ENCODE measurements at places on chromosomes 1 and 21.
A peak's percentile ranks its signal among the peaks of the same experiment; 100 is the strongest.

- no peak for DNase-seq
Observed at GRCh38 chr1:152539901-152540300, 25.6 kb downstream of the CRCT1 start.

DNA sequence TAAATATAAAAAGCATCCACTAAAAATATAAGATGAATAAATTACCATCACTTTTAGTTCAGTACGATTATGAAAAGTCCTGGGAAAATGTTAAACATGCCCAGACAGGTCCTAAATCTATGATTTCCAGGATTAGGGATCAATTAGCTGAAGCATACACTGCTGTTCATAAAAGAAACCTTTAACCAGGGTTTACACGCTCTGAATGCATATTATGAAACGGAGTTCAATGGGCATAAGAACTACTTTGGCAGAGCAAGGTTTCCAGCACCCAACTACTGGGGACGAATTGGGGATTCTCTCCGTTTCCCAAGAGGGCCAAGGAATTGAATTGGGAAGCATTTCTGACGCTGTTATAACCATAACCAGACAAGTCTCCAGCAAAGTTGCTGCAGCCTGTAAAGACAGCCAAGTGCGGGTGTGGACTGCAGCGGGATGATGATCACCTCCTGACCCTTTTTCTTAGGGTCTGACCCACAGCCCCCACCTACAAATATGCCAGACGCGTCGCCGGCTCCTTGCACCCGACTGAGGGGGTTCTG is 1.6 kb downstream of the SLC30A1 start:
- DNase-seq = no peak

- peak; percentile 66 for DNase-seq
Observed at GRCh38 chr1:98794196-98794886, 132.8 kb downstream of the SNX7 start.

DNA sequence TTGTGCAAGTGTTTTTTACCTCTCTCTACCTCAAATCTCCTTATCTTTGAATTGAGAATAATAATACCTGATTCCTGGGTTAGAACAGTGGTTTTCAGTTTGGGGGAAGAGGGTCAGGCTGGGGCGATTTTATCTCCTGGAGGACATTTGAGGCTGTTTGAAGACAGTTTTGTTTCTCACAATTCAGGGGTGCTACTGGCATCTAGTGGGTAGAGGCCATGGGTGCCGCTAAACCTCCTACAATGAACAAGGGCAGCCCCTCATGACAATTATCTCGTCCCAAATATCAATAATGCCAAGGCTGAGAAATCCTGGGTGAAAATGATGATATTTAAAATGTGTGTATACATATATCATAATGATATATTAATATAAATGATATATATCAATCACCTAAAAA is 139.1 kb upstream of the USH2A start:
- DNase-seq = no peak

DNA sequence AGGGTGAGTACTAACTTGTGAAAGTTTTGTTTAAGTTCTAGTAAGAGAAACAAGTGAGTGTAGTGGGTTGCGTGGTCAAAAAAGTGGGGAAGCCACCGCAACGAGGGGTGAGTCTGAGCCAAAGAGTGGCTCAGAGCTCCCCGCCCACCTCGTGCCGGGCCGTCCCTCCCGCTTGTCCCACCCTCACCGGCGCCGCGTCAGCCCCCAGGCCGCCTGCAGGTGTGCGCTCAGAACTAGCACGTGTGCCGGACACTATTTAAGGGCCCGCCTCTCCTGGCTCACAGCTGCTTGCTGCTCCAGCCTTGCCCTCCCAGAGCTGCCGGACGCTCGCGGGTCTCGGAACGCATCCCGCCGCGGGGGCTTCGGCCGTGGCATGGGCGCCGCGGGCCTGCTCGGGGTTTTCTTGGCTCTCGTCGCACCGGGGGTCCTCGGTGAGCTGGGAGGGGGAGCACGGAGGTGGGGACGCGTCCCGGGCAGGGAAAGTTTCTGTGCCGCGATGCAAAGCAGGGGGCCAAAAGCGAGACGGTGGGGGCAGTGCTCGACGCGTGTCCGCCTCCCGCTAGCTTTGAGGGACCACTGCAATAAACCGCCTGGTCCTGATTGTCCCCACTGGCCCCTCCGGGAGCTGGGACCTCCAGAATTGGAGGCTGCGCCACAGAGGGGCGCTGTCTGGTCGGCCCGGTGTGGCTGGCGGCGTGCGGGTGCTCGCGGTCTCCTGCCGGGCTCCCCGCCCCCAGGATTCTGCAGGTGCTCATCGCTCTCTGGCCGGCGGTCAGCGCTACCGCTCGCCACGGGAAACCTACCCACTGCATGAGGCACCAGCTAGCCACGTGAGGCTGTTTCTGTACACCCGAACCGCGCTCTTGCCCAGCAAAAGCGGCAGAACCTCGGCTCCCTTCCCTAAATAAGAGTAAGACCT is at the start of gene CR2:
CR2 (plus strand) TSS at position 283 of the 919 bp plus-strand sequence; CDS start at position 374, 91 bp downstream.
- peak; percentile 4 for DNase-seq

Data from Ammon's horn (tissue), 1 donor.